ENCODE measurements at places on chromosomes 12 and 14. TPM values are rescaled to one million over a fixed set of nuclear protein-coding genes. Genes with fewer than 3 reads are reported as not detected.

Gene VWF
- 0.60 TPM for polyA plus RNA-seq

Gene RNASE2
- polyA plus RNA-seq = 3.2 TPM

Gene PARPBP
- 1.2 TPM for polyA plus RNA-seq

DNA sequence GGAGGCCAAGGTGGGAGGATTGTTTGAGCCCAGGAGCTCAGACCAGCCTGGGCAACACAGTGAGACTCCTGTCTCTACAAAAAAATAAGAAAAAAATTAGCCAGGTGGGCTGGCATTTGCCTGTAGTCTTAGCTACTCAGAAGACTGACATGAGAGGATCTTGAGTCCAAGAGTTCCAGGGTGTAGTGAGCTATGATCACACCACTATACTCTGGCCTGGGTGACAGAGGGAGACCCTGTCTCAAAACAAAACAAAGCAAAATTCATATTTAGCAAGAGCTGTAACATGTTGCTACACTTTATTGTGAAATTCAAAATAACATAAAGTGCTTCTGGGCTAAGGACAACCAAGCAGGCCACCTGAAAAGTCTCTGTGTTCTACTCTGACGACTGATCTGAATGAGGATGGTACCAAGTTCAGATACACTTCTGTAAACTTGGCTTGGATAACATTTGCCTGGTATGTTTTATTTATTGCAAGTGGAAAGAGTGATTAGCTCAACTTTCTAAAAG lies 11.6 kb upstream of the STRN3 start:
- H3K4me1 ChIP-seq = no peaks in the 10 kb centered on the region
- H3K4me3 ChIP-seq = no peak overlapping the region
- H3K27me3 ChIP-seq = no peaks in the 10 kb centered on the region
- H3K27ac ChIP-seq = peak overlapping the region; percentile 15
- no peak for DNase-seq

All from sigmoid colon (tissue), 7 donors.